Activated T-cell treated with anti-CD3 and anti-CD28 coated beads, Interleukin-2, amount 50 U/mL, for 24 hours (primary cell): ENCODE measurements at places on chromosomes 7 and 10.

DNA sequence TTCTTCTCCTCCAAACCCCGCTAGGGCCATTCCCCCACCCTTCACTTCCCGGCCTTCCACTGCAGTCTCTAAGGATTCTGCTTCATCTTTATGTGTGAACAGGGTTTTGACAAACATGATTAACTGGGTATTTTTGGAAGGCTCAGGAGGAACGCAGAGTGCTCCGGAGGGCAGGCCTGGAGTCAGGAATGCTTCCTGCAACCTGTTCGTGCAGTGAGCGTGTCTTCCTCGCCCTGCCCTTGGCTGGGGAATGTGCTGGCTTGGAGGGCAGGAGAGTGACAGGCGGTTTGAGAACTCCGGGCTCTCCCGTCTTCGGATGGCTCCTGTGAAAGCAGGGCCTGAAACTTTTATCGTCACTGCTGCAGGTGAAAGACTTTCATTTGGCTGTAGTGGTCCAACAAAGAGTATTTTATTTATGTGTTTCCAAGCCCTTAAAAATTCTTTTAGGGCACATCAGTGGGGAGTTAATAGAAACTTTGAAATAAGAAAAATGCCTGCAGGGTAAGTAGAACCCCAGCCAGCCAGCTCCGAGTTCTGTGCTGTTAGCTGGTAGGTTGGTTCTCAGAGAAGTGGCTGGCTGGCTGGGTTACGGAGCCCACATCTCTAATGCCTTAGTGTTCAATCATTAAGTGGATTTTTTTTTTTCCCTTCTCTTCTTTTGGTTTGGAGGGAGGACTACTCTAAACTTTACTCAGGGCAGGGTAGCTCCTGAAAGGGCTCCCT lies 51.0 kb downstream of the TCF7L2 start:
- no peak for DNase-seq

DNA sequence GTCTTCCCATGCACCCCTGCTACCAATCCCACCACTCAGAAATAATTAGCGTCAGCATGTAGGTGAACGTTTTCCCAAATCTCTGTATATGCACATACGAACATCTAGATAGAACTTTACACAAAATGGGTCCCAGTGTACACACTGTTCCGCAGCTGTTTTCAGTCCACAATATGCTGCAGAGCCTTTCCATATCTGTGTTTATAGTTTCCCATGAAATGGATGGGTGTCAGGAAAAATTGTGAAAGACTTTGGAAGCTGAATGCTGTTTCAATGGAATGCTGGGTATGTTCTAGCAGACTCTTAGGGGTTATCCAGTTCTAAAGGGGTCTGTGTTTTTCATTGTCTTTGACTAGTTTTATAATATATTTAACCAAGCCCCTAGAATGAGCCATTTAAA lies 13.8 kb downstream of the GRK5 start:
- no peak for DNase-seq

- DNase-seq = no peak
These were observed 140.1 kb downstream of the GLI3 start for GRCh38 chr7:42096681-42097561.

DNA sequence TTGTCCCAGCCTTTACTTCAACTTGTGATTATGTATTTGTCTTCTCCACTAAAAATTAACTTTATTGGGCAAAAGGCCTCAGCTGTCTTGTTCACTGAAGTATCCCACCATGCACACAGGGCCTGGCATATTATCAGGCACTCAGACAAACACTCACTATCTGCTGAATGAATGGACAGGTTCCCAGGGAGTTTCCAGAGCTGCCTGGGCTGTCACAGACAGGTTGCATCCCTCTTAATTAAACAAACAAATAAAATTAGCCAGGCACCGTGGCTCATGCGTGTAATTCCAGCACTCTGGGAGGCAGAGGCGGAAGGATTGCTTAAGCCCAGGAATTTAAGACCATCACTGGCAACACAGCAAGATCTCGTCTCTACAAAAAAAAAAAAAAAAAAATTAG lies 1.5 kb upstream of the TSPAN14 start:
- DNase-seq = no peak

DNA sequence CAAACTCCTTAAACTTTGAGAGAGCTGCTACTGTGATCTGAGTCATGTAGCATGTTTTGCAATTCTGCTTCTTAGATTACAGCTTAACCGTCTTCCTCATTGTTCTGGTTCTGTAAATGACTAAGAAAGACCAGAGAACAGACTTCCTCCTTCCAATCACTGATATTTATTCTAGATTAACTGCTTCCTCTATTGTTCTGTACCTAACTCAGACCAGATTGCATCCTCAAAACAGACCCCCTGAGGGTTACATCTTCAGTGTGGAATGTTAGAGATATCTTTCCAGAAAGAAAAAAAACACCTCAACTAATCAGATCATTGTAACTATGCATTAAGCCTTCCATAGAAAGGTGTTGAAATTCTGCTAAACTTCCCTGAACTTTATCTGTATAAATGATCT lies 5.7 kb upstream of the PIP start:
- no peak for DNase-seq

- no peak for DNase-seq
These were observed 10.2 kb downstream of the KBTBD2 start for GRCh38 chr7:32881074-32881982.

- no peak for DNase-seq
These were observed 8.0 kb downstream of the CALY start for GRCh38 chr10:133328358-133329343.
